ENCODE measurements at places on chromosomes 12 and 14.

- no peak for DNase-seq
Measured at GRCh38 chr12:28631831-28632230, 441.6 kb downstream of the CCDC91 start.

GRCh38 chr12:7039403-7039802 is 21.1 kb upstream of the C1S start:
- no peak for DNase-seq

DNA sequence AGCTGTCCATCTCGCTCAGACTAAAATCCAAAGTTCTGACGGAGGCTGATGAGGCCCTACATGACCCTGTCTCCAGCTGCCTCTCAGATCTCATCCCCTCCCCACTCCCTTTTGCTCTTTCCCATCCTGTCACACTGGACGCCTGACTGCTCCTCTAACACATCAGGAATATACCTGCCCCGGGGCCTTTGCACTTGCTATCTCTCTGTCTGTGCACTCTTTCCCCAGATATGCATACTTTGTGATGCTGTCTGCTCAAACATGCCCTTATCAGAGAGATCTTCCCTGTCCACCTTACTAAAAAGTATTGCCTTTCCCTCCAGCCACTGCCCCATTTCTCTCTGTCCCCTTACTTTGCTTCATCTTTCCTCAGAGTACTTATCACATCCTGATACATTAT is 238.8 kb downstream of the ANO2 start:
- DNase-seq = no peak

DNA sequence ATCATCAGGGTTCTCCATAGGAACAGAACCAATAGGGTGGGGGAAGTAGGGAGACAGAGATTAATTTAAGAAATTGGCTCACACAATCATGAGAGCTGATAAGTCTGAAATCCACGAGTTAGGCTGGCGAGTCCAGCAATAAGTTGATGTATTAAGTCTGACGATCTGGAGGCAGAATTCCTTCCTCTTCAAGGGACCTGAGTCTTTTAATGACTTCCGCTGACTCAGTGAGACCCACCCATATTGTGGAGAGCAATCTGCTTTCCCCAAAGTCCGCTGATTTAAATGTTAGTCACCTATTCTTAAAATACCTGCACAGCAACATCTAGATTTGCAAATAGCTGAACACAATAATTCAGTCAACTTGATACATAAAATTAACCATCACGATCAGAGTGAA is 97.8 kb downstream of the SPTSSA start:
- DNase-seq = no peak

- peak; percentile 68 for DNase-seq
Measured at GRCh38 chr14:77140359-77141213, 1.0 kb downstream of the ZDHHC22 start.

DNA sequence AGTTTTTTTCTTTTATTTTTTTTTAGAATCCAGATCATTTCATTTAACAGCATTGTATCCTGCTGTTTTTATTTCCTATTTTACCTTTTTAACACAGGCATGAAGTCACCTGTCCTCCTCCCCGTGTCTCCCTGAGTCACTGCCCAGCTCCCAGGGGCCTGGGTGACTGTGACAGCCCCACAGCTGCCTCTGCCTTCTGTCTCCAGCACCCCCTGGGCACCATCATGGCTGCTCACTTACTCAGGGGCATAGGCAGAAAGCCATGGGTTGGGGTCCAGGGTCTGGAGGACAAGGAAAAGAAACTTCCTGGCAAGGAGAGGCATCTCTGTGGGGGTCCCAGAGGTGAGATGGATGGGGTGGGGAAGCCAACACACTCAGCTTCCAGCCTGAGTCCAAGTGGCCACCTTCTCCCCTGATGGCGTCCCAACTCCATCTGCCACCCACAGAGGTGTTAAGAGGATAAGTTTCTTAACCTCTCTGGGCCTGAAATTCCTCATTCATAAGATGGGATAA is 25.3 kb downstream of the TMEM63C start:
- peak; percentile 69 for DNase-seq

- no peak for DNase-seq
Measured at GRCh38 chr12:19498099-19498498, 58.8 kb downstream of the AEBP2 start.

- DNase-seq = peak; percentile 35
Measured at GRCh38 chr12:18139989-18140596, 50.1 kb upstream of the RERGL start.

GRCh38 chr12:124140944-124141486 is 153.9 kb upstream of the RFLNA start:
- DNase-seq = no peak

GRCh38 chr12:124734224-124734788 is 129.4 kb downstream of the SCARB1 start:
- peak; percentile 40 for DNase-seq

GRCh38 chr14:70416338-70416724 is 559 bp downstream of the SYNJ2BP start:
- DNase-seq = peak; percentile 68

DNA sequence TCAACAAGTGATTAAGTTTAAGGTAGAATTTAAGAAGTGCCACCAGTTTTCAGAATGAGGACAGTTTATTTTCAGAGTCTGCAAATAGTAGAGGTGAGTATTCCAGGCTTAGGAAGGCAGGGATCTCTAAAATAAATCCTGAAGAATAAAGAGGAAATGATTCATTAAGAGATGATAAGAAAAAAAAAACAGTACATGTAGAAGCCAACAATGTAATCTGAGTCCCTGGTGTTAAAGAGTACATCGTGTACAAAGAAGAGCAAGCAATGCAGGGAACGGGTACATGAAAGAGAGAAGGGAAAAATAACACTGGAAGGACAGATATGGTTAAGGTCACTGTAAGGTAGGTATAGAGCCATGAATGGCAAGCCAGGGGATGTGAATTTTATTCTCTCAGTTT is 95.2 kb upstream of the FOXG1 start:
- peak; percentile 30 for DNase-seq

GRCh38 chr12:29208060-29208459 is 59.0 kb downstream of the FAR2 start:
- no peak for DNase-seq

GRCh38 chr14:64861916-64862315 is 17.8 kb downstream of the SPTB start:
- no peak for DNase-seq

DNA sequence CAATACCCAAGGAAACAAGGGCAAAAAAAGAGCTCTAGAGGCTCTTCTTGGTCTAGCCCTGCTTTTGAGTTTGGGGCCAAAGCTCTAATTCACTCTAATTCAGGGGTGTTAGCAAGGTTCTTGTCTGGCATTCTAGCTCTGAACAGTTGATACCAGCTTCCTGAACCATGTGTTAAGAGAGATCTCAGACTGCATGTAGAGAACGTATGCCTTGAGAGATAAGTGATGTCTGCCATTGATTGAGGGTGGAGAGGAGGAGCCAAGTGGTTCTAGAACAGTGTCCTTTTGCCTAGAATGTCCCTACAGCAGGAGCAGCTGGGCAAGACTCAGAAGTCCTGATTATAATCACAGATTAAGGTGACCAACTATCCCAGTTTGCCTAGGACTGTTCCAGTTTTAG is 18.2 kb upstream of the POC1B start:
- DNase-seq = no peak

DNA sequence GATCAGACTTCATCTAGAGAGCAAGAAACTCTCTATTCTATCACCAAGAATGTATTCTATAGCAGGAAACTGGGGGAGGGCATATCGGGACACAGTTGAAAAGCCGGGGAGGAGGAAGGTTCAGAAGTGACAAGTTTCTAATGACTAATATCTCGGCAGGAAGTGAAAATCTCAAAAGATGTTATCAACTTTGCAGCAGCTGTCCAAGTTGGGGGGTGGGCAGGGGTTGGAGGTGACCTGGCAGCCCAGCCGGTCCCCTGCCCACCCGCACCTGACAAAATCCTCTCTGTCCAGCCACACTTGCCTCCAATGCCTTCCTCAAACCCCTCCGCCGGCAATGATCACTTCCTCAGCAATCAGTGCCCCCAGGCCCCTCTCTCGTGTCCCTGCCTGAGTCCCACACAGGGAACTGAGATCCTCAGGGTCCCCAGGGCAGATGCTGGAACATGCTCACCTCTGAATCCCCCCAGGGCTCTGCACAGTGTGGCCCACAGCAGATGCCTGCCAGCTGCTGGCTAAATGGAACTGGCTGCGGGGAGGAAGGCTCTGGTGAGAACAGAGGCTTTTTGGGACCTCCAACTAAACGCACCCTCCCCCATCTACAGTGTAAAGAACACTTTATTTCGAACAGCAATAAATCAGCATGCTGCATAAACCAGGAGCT is 43.9 kb downstream of the CCDC88C start:
- peak; percentile 67 for DNase-seq

DNA sequence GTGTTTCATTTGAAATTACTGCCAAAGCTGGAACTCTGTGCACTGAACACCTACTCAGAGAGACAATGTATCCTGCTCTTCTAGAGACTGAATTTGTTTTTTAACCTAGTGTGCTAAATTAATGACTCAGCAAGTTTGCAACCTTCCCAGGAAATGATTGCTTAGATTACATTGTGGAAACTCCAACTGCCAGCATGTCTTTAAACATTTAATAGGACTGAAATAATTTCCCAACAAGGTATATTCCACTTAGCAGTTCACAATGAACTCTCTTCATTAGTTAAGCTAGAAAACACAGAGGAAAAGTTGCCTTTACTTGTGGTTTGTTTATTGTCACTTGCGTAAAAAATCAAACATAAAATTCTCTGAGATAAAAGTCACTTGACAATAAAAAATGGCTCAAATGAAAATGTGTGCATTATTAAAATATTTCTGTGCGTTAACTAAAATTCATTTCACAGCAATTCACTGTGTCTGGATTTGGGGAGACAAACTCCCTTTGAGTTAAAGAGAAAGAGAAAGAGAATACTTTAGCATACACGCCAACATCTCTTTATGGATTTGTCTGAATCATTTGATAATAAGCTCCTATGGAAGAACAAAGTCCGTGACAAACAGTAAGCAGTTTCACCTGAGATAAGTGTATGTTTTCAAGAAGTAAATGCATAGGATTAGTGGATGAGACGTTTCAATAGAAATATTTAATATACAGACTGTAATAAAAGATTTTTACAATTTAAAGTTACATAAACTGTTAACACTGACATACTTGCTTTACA is 284.0 kb downstream of the PRKD1 start:
- DNase-seq = peak; percentile 44

DNA sequence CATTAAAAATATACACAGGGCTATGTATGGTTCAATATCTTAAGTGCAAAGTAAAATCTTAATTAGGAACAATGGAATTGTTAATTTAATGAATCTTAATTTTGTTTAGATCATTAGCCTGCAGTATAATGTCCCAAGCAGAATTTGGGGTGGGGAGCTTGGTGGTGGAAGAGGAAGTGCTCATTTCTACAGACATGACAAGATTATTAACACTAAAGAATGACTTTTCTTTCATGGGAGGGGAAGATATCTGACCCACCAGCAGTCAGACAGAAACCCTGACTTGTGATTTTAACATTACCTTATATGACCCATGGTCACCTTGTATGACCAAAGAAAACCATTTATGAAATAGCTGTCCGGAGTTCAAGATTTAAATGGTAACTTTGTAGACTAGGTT is 41.3 kb upstream of the HIF1A start:
- DNase-seq = no peak

DNA sequence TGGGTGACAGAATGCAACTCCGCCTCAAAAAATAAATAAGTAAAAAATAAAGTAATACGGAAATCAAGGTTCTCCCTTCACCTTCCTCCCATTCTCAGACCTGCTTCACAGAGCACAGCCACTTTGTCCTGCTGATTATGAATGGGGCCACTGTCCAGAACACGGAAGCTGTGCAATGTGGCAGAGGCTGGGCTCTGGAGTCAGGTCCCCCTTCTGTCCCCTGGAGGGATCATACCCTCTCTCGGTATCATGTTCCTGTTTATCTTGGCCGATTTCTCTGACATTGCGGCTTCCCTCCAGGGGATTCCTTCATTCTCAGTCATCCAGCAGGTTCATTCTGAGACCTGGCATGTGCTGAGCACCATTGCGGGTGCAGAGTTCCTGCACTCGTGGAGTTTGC is 11.3 kb downstream of the PPP2R5C start:
- DNase-seq = no peak

- DNase-seq = no peak
Measured at GRCh38 chr12:65810036-65810435, 14.2 kb upstream of the HMGA2 start.

DNA sequence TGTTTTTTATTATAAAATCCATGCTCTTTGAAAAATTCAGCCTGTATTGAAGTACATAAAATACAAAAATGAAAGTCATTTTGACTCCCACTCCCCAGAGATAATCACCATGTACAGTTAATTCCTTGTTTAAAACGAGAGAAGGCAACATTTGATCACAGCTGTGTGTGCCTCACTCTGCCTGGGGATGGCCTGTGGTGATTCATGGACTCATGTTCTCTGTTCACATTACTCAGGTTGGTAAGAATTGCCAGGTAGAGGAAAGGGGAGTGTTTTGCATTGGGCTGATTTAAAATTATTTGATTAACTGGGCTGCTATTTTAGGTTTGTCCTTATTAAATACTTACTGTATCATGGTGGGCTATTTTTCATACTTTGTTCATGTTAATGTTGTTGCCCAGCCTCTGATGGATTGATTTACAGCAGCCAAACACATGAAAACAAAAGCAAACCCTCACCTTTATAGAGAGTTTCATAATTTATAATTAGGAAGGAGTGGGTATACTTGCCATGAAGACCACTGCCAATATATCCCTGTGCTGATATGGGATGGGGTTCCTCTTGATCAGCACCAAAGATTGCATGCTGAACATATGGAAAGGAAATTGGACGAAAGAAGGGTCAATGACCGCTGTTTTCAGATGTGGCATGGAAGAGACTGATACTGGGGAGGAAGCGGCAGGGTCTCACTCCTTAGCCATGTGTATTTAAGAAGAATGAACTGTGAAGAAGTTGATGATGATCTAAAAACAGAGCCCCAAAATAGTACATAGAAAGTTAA is 3.0 kb downstream of the ZBTB1 start:
- DNase-seq = peak; percentile 73

DNA sequence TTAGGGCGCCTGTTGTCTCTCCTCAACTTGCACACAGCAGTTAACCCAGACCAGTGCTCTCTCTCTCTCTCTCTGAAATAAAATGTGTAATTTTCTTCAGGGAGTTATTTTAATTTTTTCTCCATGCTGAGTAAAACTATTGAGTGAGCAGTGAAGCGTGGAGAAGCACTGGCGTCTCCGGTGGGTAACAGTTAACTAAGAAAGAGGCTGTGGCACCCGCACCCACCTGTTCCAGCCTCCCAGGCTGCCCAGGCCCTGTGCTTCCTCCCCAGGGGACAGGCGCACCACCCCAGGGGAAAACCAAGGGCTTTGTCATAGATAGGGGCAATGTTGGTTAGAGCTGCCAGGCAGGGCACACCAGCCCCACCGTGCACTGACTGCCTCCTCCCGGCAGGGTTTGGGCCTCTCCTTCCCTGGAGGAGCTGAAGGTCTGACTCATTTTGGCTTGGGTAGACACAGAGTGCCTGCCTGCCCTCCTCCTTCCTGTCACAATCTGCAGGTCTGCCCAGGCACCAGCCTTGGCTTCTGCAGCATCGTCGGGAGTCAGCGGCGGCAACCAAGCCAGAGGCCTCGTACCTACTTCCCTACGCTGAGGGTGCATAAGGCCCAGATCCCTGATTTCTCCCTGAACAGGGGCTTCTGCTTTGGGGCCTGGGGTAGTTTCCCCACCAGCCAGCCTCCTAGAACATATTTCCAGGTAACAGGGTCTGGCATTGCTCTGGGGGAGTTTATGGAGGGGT is 3.9 kb downstream of the HOXC5 start:
- DNase-seq = peak; percentile 84
